Pericardium fibroblast (primary cell): ENCODE measurements at places on chromosomes 7 and 10. TPM values are rescaled to one million over a fixed set of nuclear protein-coding genes. Genes with fewer than 3 reads are reported as not detected.

OR2A1 gene
- total RNA-seq: not detected in 2 replicates

ZNF394 gene
- total RNA-seq: 16.2 and 17.6 TPM in 2 replicates

NKX1-2 gene
- not detected in 2 replicates for total RNA-seq

ADGRA1 gene
- 0.09 TPM in 1 of 2 replicates, not detected in the other for total RNA-seq

ANKMY2 gene
- total RNA-seq: 7.2 and 12.5 TPM in 2 replicates

SEMA3E gene
- under 0.01 and 0.09 TPM in 2 replicates for total RNA-seq

VGF gene
- total RNA-seq: 0.51 TPM in 1 of 2 replicates, not detected in the other

MEOX2 gene
- total RNA-seq: 10.3 and 17.0 TPM in 2 replicates

RADIL gene
- 1.3 and 10.2 TPM in 2 replicates for total RNA-seq

NOS3 gene
- 2.9 and 3.5 TPM in 2 replicates for total RNA-seq

TMEM213 gene
- not detected in 2 replicates for total RNA-seq

OR2AE1 gene
- total RNA-seq: not detected in 2 replicates

AGAP5 gene
- 1.5 and 3.5 TPM in 2 replicates for total RNA-seq

SPDYE8 gene
- total RNA-seq: not detected in 2 replicates

COG5 gene
- total RNA-seq: 17.7 and 22.6 TPM in 2 replicates

BLOC1S2 gene
- total RNA-seq: 31.9 and 38.5 TPM in 2 replicates

RAMP3 gene
- total RNA-seq: not detected in 2 replicates

MOGAT3 gene
- total RNA-seq: not detected in 2 replicates

IGF2BP3 gene
- total RNA-seq: 23.1 and 34.3 TPM in 2 replicates
